ENCODE measurements at places on chromosomes 7 and 10.
A peak's percentile ranks its signal among the peaks of the same experiment; 100 is the strongest.

DNA sequence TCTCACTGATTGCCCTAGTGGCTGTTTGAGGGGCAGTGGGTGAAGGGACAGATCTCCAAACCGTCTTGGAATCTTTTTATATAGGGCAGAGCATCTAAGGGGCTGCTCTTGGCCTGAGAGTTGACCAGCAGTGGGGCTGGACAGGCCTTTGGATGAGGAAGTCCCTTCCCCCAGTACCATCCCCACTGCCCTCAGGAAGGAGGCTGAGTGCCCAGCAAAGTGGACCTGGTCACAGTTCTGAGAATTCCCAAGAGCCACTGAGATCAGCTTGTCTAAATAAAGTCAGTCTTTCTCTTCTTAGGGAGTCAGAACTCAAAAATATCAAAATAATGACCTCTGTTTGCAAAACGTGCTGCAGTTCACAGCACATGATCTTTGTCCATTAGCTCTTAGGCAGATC lies 5.6 kb downstream of the GDF10 start:
- DNase-seq, result no peak

- DNase-seq, result no peak
Observed at GRCh38 chr7:31512166-31512565, 1.7 kb upstream of the ITPRID1 start.

- DNase-seq, result no peak
Observed at GRCh38 chr7:18461785-18462467, 33.6 kb upstream of the HDAC9 start.

DNA sequence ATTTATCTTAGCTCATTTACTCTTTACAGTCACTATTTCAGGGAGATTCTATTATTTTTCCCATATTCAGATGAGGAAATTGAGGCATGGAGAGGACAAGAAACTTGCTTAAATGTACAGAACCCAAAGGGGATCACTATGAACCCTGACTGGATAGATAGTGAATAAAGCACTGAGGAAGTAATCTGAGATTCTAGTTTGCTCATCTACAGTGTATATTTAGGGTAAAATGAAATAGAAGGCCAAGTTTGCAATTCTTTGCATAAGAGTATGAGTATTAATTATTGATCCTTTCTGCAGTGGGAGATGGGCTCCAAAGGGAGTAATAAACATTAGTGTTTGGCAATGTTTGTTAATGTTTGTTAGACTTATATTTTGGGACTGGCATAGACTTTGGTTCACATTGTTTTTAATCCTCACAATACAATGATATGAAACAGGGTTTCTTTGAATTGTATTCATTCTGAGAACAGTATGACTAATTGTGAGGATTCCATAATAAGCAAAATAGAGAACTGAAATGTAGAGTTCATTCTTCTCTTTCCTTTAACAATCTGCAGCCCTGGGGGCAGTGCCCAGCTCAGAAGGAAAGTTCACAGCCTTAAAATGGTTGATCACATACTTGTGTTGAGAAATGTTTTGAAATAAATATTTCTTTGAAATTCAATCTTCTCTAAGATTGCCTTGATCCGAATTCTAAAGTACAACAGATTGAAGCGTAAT lies 131.0 kb upstream of the ZNF804B start:
- DNase-seq, result no peak

- no peak for DNase-seq
Observed at GRCh38 chr10:122475100-122475499, 13.7 kb downstream of the HTRA1 start.

DNA sequence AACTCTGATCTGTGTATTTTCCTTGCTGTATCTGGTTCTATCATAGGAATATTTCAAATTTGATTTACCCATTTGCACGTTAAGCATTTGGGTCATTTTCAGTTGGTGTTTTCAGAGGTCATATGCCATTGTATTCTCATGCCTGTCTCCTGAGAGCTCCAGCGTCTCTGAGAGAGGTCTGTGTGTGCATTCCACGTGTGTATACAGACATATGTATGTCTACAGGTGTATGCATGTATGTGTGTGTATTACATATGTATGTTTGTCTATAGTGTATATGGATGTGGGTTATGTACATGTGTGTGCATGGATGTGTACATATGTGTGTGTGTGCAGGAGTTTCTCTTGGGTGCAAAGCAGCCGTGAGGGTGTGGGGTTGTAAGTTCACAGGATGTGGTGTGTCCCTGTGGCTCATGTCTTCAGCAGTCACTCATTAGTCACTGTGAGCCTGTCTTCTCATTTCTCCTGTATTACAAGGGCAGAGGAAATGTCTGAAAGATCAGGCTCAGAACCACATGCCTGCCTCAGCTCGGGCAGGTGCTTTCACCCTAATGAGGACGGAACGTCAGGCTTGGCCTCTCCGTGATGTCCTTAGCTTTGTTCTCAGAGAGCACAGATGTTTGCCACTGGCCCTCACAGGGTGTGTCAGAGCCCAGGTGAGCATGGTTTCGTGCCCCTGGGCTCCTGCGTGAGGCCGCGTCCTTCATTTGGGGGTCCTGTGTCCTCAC lies 101.6 kb downstream of the NKX6-2 start:
- no peak for DNase-seq

- DNase-seq, result no peak
Observed at GRCh38 chr7:2171855-2172254, 60.9 kb downstream of the MAD1L1 start.

GRCh38 chr10:77417359-77417758 lies 220.2 kb downstream of the KCNMA1 start:
- no peak for DNase-seq

DNA sequence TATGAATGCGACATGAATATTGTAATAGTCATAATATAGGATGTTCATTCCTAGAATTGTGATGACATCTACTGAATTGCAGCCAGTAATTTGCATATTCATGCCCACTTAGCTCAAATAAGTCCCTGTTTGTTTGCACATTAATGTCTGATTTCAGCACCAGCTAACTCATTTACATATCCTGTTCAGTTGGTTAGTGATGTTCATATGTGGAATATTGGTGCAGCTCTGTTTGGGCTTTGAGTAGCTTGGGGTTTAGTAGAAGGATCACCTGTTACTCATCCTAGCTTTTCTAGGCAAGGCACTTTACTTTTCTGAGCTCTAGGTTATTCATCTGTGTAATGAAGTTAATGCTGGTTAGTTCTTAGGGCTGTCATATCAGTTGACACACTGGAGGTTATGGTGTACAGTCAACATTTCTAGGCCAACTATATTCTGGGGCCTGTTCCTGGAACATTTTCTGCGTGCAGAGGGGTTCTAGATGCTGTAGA lies 238.4 kb downstream of the EXOC4 start:
- no peak for DNase-seq

GRCh38 chr7:115868369-115868768 lies 162.2 kb downstream of the TFEC start:
- DNase-seq, result no peak

DNA sequence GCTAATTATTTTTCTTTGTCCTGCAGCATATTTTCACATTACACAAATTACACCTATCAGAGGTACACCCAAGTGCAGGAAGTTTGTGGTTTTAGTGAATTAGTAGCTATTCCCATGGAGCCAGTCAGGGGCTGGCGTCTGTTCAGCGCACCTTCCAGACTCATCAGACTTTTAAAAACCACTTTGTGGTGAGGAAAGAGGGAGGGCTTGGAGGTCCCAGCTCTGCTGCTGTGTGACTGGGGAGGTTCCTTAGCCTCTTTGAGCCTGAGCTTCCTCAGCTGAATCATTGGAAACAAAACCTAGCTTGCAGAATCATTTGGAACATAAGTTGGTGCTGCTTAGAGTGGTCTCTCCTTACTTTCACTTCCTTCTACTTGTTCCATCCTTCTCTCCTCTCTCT lies 175.4 kb downstream of the SORCS3 start:
- DNase-seq, result no peak

GRCh38 chr7:66315192-66315591 lies 110.1 kb downstream of the TPST1 start:
- no peak for DNase-seq

DNA sequence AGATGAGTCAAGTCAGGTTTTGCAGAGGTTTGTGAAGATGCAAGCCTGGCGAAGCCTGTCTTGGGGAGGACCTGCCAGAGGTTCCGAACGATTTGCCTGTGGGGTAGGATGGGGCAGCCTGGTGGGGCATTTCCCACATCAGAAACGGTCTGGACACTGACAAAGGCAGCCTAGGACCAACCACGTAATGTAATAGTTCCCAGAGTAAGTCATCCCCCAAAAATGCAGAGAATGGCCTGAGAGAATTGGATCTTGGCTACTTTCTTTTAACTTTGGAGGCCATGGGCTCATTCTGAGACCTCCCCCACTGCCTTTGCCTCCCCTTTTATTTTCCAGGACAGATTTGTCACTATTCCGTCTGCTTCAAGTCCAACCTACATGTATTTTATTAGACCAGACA lies 168.9 kb upstream of the SH2B2 start:
- no peak for DNase-seq

GRCh38 chr10:46550795-46551700 lies 5.4 kb downstream of the GPRIN2 start:
- no peak for DNase-seq

GRCh38 chr7:47574482-47575329 lies 7.2 kb downstream of the TNS3 start:
- peak; percentile 70 for DNase-seq

DNA sequence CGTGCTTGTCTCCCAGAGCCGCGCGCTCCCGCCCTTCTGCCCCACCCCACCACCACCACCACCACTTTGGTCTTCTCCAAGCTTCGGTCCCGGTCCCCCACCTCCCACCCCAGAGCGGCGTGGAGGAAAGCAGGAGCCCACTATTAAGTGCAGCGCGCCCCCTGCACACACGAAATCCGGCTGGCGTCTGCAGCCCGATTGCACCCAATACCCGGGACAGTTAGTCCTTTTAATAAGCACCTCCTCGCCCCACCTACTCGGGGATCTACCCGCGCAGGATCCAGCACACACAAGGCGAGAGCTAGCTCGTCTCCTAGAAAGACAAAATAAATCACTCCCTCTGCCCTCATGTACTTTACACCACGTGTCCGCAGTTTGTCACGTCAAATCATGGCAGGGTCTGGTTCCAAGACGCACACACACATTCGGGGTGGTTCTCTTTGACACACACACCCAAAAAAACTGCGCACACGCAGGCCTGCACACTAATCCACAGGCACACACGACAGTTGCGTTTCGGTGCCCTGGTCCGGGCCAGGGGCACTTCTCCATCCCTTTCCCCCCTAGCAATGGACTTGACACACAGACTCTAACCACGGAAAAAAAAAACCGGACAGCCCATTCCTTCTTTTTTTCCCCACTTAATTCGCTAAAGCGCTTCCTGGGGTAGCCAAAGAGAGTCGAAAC lies 1.6 kb downstream of the SFMBT2 start:
- peak; percentile 55 for DNase-seq

- no peak for DNase-seq
Observed at GRCh38 chr10:88181902-88182600, 318.6 kb downstream of the PTEN start.

GRCh38 chr7:92748495-92748894 lies 87.9 kb downstream of the CDK6 start:
- no peak for DNase-seq

DNA sequence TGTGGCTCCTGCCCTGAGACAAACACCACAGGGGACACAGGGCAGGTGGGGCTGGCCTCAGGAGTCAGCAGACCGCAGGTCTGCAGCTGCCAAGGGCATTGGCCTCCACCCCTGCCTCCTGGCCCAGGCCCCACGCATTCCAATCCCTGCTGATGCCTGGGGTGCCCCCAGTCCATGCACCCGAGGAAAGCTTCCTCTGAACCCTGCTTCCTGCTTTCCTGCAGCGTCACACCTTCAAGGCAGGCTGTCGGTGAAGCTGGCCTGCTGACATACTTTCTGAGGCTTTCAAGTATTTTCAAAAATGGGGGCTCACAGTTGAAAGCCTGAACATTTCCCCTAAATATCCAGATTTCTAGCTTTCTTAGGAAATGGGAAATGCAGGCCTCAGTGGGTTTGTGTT lies 22.5 kb upstream of the ANTXRL start:
- no peak for DNase-seq

DNA sequence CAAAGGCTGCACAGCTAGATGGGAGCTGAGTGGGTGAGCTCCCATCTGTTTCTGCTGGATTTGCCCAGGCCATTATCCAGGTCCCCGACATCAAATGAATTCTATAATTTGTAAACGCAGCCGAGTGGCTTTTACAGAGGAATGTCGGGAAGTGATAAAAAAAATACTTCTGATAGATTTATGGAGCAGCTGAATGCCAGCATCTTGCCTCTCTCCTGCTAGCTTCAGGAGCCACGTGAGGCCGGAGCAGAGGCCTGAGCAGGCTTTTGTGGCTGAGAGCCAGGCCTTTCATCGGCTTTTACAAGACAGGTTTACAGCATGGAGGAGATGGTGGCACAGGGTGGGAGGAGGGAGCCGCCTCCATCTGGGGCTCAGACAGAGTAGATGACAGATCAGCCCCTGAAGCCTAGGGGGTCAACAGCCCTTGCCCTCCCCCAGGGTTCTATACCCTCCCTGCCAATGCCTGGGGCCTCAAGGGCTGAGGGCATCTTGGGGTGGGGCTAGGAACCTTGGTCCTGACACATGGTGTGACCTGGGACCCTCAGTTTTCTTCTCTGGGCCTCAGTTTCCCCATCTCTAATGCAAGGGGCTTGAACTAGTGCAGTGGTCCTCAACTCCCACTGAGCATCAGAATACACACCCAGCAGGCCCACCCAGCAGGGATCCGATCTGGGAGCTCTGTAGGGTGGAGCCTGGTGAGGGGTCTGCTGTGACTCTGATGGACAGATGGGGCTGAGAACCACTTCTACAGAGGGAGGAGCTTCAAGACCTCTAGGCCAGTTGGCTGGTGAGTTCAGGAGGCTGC lies 44.2 kb upstream of the PCBD1 start:
- no peak for DNase-seq

GRCh38 chr10:72250666-72251065 lies 23.1 kb upstream of the DDIT4 start:
- DNase-seq, result no peak

- DNase-seq, result no peak
Observed at GRCh38 chr10:24096281-24096680, 112.7 kb upstream of the KIAA1217 start.

DNA sequence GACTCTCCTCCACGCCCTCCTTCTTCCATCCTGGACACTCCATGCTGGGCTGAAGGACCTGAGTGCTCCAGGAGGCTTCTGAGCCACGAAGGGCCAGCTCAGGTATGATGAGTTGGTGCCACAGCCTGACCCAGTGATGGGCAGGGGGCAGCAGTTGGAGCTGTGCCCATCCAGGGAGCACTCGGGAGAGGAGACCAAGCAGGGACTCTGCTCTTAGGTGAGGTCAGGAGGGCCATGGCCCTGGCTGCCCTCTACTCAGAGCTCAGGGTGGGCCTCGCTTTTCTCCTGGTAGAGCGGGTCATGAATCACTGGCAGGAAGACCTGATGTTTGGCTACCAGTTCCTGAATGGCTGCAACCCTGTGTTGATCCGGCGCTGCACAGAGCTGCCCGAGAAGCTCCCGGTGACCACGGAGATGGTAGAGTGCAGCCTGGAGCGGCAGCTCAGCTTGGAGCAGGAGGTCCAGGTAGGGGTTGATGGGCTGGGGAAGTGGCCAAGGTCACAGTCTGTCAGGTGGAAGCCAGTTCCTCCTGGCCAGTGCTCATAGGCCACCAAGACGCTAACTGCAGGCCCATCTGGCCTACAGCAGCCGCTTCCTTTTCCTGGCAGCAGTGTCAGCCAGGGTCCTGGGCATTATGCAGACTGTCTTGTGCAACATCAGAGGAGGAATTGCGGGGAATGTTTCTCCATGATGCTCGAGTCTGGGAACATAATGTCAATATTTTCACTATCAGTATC lies 50.8 kb downstream of the ALOX5 start:
- no peak for DNase-seq
